ENCODE measurements at places on chromosomes 5 and 9.

GRCh38 chr5:83590966-83591365 lies 119.4 kb downstream of the VCAN start:
- no peak for DNase-seq

- no peak for DNase-seq
Measured at GRCh38 chr5:13252699-13253098, 691.8 kb downstream of the DNAH5 start.

GRCh38 chr9:37324691-37325490 lies 97.6 kb upstream of the GRHPR start:
- no peak for DNase-seq

DNA sequence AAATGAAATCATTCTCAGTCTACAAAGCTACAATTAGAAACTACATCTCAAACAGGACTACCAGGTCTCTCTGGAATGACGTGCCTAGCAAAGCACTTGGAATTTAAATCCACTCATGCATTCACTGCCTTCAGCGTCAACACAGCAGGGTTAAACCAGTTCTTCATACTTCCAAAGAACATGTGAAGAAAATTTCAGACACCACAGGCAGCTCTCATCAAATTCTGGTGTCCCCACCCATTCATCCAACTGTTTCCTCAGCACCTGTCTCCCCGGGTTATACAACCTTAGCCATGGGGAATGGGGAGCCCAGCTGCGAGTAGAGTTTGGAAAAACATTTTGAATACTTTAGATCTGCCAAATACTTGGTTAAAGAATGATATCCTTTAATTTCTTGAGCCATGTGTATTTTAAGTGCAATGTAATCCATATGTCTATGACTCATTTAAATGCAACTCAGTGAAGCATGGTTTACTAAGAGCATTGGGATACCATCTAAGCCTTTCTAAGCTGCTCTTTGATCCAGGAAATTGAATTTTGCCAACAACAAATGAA lies 17.5 kb downstream of the ADAM19 start:
- DNase-seq: no peak

DNA sequence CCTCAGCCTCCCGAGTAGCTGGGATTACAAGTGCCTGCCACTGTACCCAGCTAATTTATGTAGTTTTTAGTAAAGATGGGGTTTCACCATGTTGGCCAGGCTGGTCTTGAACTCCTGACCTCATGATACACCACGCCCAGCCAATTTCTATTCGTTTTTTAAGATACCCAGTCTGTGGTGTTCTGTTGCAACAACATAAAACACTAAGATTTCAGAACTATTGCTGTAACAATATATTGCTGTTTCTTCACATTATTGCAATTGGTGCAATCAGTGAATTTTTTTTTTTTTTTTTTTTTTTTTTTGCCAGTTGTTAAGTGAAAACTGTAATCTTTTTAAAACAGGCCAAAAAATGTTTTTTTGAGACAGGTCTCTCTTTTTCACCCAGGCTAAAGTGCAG lies 9.9 kb downstream of the SRP19 start:
- DNase-seq: no peak

GRCh38 chr5:16702964-16703363 lies 86.2 kb upstream of the RETREG1 start:
- no peak for DNase-seq

DNA sequence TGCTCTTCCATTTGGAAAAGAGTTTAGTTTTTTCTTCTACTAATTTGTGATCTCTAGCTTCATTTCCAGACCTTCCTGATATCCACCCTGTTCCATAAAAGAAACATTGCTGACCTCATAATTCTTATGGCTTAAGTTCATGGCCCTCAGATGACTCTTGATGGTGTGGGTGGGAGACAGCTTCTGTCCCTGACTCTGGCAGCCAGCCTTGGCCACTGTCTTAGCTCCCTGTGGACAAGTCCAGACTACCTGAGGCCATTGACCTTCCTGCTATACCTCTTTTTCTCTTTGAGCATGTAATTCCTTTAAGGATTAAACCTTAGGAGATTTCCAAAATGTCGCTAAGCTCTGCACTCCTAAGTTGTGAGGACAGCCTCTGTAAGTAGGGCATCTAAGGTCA lies 101.1 kb upstream of the DAP start:
- no peak for DNase-seq

DNA sequence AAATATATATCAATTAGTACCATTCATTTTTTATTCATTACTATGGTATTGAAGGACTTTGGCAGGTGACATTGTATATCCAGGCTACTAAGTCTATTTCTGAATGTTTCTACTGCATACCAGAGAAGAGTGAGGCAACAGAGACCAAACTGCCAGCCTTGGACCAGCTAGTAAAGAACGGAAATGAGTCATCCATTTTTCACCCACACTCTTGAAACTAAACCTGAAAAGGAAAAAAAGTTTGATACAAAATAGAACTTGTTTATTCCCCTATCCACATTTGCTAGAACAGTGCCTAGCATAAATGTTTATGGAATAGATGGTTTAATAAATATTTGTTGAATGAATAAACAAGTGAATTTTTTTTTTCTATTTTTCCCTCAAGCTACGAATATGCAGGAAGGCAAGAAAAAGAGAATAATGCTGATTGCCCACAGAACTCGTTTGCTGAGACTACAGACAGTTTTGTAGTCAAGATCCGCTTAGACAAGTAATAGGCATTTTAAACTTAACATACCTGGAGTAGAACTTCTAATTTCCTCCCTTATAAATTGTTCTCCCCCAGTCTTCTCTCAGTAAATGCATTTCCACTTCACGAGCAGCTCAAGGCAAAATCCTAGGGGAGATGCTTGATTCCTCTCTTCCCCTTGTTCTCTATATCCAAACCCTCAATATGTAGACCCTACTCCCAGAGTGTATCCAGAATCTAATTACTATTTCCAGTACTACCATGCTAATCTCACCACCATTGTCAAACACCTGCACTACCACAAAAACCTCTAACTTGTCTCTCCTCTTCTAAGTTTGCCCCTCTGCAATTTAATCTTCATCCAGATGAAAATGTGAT lies 146.2 kb upstream of the RASA1 start:
- no peak for DNase-seq

- DNase-seq: no peak
Measured at GRCh38 chr9:95101326-95101725, 216.2 kb downstream of the FANCC start.

DNA sequence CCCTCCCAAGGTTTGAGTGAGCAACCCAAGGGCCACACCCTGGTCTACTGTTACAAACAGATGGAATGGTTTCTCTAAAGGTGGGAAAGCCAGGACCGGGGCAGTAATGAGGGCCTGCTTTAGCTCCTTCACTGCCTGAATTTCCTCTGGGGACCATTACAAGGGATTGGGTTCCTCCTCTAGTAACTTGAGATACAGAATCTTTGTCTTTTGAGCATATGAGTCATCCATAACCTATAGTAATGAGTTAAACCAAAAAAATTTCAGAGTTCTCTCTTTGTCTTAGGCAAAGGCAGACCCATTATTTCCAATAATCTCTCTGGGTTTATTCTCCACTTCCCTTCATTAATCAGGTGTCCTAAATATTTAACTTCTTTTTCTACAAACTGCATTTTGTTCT lies 618.8 kb downstream of the HINT1 start:
- no peak for DNase-seq

DNA sequence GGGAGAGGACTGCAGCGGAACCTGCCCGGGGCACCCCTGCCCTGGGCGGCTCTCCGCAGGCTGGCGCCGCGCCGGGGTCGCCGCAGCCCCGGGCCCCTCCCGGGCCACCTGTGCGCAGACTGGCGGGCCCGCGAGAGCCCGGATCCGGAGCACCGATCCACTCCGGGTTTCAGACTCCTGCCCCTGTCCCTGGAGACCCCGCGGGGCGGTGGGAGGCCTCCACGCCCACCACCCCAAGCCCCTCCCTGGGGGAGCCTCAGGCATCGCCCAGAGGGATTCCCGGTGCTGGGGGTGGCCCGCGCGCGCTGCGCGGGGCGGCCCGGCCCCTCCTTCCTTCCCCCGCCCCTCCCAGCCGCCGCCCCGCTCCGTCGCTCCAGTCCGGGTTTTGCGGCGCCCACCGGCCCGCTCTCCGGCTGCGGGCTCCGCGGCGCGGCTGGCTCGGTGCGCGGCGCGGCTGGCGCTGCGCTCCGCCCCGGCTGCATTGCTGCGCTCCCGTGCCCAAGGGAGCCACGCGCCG lies at the start of gene UNC5A:
UNC5A (plus strand) TSS at position 479 of the 517 bp plus-strand sequence. CDS start 192 bp downstream, outside the sequence.
- DNase-seq: peak; percentile 29

- DNase-seq: no peak
Measured at GRCh38 chr9:128732576-128732975, 8.6 kb upstream of the ZDHHC12 start.

DNA sequence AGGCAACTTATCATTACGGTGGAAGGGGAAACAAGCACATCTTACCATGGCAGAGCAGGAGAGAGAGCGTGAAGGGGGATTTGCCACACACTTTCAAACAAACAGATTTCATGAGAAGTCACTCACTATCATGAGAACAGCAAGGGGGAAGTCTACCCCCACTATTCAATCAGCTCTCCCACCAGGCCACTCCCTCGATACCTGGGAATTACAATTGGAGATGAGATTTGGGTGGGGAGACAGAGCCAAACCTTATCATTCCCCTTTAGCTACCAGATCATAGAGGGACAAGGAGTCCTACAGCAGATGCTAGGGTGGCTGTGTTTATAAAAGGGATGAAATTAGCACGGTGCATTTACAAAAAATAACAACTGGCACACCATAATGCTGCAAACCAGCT lies 2149.4 kb upstream of the ACO1 start:
- no peak for DNase-seq

- no peak for DNase-seq
Measured at GRCh38 chr5:145585-146323, 45.5 kb upstream of the LRRC14B start.

Measured in activated T-cell treated with anti-CD3 and anti-CD28 coated beads for 1 hour (primary cell).